ENCODE measurements at places on chromosomes 1 and 21. TPM values are rescaled to one million over a fixed set of nuclear protein-coding genes. Genes with fewer than 3 reads are reported as not detected.
A peak's percentile ranks its signal among the peaks of the same experiment; 100 is the strongest.

GRCh38 chr1:164803366-164803765 lies 244.4 kb downstream of the PBX1 start:
- H3K4me1 ChIP-seq: peaks cover 38% of the 10 kb centered on the region
- no peaks in the 10 kb centered on the region for H3K27me3 ChIP-seq
- DNase-seq: no peak
- no peak overlapping the region for H3K27ac ChIP-seq

- no peak overlapping the region for H3K27ac ChIP-seq
- no peak for DNase-seq
- H3K36me3 ChIP-seq: no peaks in the 10 kb centered on the region
- H3K4me3 ChIP-seq: no peak overlapping the region
Observed at GRCh38 chr1:179601093-179601492, 9.5 kb downstream of the TDRD5 start.

- H3K4me3 ChIP-seq: no peak overlapping the region
- H3K36me3 ChIP-seq: no peaks in the 10 kb centered on the region
- DNase-seq: no peak
- H3K4me1 ChIP-seq: no peaks in the 10 kb centered on the region
- no peak overlapping the region for H3K27ac ChIP-seq
Observed at GRCh38 chr1:91559838-91560565, 59.4 kb downstream of the CDC7 start.

DNA sequence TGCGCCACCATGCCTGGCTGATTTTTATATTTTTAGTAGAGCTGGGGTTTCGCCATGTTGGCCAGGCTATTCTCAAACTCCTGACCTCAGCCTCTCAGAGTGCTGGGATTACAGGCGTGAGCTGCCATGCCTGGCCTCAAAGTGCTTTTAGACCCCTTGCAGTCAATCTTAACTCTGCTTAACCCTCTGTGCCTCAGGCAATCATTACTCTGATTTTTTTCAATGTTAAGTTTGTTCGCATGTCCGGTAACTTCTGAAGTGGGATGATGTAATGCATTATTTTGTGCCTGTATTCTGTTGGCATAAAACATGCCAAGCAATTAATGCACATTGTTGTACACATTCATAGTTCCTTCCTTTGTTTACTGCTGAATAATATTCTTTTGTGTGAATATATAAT lies 18.6 kb downstream of the SMG7 start:
- no peak overlapping the region for H3K27ac ChIP-seq
- no peaks in the 10 kb centered on the region for H3K27me3 ChIP-seq
- no peaks in the 10 kb centered on the region for H3K36me3 ChIP-seq
- no peak for DNase-seq
- peaks cover 28% of the 10 kb centered on the region for H3K4me1 ChIP-seq
- H3K4me3 ChIP-seq: no peak overlapping the region

DNA sequence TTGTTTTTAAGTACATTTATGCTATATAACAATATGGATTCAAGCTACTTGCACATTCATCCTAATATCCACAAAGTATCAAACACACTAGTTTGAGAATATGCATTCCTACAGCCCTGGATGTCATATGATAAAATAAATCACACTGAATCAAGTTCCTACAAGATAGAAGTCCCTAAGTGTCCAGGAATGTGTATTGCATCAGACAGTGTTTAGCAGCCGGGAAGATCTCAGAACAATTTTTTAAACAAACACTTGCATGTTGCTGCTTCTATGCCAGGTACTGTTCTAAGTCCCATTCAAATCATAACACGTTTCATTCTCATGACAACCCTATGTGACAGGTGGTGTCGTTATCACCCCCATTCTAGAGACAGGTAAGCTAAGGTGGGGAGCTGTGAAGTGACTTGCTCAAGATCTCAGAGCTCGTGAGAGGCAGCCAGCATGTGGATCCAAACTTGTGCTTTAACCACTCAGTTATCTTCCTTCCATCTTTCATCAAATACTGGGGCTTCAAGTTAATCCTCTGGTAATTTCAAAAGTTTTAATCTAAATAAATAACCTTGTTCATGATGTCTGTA lies 68.3 kb upstream of the KIF26B start:
- H3K36me3 ChIP-seq: no peaks in the 10 kb centered on the region
- no peaks in the 10 kb centered on the region for H3K27me3 ChIP-seq
- H3K27ac ChIP-seq: no peak overlapping the region

- no peak overlapping the region for H3K4me3 ChIP-seq
- peaks cover 9% of the 10 kb centered on the region for H3K36me3 ChIP-seq
- no peaks in the 10 kb centered on the region for H3K27me3 ChIP-seq
- H3K27ac ChIP-seq: no peak overlapping the region
- H3K4me1 ChIP-seq: peaks cover 12% of the 10 kb centered on the region
- DNase-seq: peak; percentile 10
Observed at GRCh38 chr1:40185951-40186864, 25.0 kb downstream of the RLF start.

LDLRAD1 gene
- total RNA-seq: not detected

DPT gene
- total RNA-seq: 25.8 TPM

FLG2 gene
- not detected for total RNA-seq

CNN3 gene
- 96.2 TPM for total RNA-seq
